ENCODE measurements at places on chromosomes 7 and 10.

GRCh38 chr7:140928491-140929309 is 4.0 kb upstream of the BRAF start:
- peak; percentile 56 for DNase-seq

- DNase-seq = no peak
Measured at GRCh38 chr7:84069999-84070500, 124.5 kb downstream of the SEMA3A start.

GRCh38 chr10:1202343-1202742 is 146.2 kb downstream of the WDR37 start:
- DNase-seq = no peak

GRCh38 chr10:103197174-103197573 is 4.1 kb upstream of the NT5C2 start:
- peak; percentile 77 for DNase-seq

GRCh38 chr10:34017281-34017680 is 682.8 kb upstream of the NRP1 start:
- no peak for DNase-seq
